Fibroblast of mammary gland (primary cell): ENCODE measurements at places on chromosomes 7 and 10.

DNA sequence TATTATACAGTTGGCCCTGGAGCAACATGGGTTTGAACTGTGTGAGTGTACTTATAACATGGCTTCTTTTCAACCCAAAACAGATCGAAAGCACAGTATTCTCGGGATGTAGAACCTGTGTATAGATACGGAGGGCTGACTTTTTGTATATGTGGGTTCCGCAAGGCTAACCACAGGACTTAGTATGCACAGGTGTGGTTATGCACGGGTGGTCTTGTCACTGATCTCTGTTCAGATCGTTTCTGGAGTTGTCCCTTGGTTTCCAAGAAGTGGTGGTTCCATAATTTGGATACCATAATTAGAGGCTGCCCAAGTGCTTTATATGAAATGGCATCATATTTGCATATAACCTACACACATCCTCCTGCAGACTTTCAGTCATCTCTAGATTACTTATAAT, 10.9 kb upstream of the BHLHA15 start:
- DNase-seq = no peak

DNA sequence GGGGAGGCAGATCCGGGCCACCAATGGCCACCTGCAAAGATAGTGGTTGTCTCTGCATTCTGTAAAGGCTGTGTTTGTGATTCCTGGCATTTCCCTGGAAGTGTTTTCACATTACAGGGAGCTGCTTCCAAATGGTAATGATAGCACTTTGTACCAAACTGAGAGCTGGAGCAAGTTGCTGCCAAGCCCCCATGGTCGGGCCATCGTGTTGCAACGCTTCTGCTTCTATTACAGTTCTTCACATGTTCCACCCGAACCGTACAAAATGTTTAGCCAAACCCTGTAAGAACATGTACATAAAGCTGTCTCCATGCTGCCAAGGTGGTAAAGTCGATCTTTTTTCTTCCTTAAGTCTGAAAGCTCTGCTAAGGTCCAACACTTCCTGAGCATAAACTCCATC, 397.7 kb upstream of the NFE2L3 start:
- no peak for DNase-seq

GRCh38 chr7:20152511-20152910, 64.7 kb downstream of the MACC1 start:
- DNase-seq = no peak

DNA sequence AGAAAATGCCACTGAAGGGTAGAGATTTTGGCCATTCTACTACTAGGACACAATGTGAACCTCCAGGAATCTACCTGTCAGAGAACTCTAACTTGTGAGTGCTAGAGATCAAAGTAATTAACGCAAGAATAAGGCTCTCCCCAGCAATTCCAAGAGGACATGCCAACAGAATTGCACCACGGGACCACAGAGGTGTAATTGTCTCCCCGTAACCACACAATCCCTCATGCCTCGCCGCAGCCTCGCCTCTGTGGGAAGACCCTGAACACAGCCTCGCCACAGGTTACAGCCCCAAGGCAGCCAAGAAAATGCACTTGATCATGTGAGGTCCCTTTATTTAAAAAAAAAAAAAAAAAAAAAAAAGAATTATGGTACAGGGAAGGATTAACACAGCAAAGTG, 29.5 kb downstream of the CDCA7L start:
- DNase-seq = no peak

GRCh38 chr7:979886-980571, 3.0 kb upstream of the CYP2W1 start:
- DNase-seq = no peak

DNA sequence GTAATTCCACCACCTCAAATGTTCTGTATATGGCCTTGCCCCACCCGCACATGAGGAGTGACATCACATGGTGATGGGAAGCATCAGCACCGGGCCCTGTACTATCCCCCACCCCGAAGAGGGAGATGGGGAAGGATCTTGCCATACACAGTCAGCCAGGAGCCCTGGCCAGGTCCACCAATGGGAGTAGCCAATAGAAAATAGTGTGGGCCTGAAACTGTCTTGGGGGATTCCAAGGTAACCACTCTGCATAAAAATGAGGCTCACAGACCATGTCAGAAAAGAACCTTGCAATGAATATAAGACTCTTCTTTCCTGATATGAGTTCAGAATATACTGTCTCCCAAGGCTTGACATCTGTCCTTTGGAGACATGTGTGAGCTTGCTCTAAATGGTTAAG, 51.1 kb downstream of the ADRB1 start:
- DNase-seq = no peak

GRCh38 chr10:70827086-70827757, 11.5 kb downstream of the SGPL1 start:
- DNase-seq = peak; percentile 38

- no peak for DNase-seq
Measured at GRCh38 chr7:108003599-108003935, 606 bp upstream of the LAMB1 start.

DNA sequence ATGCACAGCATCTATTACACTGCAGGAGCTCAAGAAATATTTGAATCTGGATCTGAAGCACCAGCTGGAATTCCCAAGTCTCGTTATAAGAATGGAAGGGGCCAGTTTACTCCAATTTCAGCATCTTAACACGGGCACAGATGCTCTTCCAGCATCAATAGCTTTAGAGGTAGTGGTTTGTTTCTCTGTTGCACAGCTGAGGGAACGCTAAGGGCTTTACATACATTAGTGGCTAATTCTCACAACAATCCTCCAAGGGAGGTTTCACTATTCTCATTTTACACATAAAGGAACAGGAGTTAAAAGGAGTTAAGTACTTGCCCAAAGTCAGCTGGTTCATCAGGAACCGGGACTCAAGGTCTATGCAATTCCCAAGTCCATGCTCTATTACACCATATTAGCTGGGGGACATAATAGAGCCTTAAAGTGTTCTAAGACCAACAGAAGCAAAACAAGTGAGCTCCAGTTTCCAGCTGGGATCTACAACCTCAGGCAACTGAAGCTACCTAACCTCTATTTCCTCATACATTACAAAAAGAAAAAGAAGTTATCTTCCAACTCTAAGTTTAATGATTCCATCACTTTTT, 9.9 kb downstream of the XPNPEP1 start:
- no peak for DNase-seq

GRCh38 chr10:6211341-6211670, 8.6 kb downstream of the PFKFB3 start:
- no peak for DNase-seq

GRCh38 chr7:148436571-148436970, 154.0 kb upstream of the C7orf33 start:
- no peak for DNase-seq

- DNase-seq = no peak
Measured at GRCh38 chr10:43267811-43268210, 946 bp upstream of the RASGEF1A start.

DNA sequence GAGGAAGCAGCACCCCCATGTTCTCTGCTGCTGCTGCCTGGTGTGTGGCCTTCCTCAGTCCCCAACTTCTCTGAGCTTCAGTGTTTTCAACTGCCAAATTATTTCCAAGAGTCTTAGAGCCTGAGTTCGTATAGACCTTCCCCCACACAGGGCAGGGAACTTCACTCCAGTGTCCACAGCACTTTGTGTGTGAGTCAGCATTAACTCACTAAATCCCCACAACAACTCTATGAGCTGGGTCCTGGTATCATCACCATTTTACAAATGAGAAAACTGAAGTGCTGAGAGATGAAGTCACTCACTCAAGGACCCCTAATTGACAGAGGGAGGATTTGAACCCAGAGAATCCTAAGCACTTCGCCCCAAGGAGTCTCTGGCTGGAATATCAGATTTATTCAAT, 48.3 kb downstream of the ADCYAP1R1 start:
- DNase-seq = peak; percentile 71

GRCh38 chr7:43591558-43592180, 8.8 kb downstream of the STK17A start:
- peak; percentile 35 for DNase-seq

- DNase-seq = no peak
Measured at GRCh38 chr10:35523670-35524225, 81.4 kb upstream of the GJD4 start.
